ENCODE measurements at places on chromosomes 2 and 18.
A peak's percentile ranks its signal among the peaks of the same experiment; 100 is the strongest.

GRCh38 chr2:34234823-34235222, 635.7 kb upstream of the FAM98A start:
- no peak for DNase-seq

- no peak for DNase-seq
Observed at GRCh38 chr2:195824478-195824877, 167.5 kb downstream of the SLC39A10 start.

GRCh38 chr2:191797942-191798876, 48.7 kb downstream of the CAVIN2 start:
- DNase-seq = no peak

DNA sequence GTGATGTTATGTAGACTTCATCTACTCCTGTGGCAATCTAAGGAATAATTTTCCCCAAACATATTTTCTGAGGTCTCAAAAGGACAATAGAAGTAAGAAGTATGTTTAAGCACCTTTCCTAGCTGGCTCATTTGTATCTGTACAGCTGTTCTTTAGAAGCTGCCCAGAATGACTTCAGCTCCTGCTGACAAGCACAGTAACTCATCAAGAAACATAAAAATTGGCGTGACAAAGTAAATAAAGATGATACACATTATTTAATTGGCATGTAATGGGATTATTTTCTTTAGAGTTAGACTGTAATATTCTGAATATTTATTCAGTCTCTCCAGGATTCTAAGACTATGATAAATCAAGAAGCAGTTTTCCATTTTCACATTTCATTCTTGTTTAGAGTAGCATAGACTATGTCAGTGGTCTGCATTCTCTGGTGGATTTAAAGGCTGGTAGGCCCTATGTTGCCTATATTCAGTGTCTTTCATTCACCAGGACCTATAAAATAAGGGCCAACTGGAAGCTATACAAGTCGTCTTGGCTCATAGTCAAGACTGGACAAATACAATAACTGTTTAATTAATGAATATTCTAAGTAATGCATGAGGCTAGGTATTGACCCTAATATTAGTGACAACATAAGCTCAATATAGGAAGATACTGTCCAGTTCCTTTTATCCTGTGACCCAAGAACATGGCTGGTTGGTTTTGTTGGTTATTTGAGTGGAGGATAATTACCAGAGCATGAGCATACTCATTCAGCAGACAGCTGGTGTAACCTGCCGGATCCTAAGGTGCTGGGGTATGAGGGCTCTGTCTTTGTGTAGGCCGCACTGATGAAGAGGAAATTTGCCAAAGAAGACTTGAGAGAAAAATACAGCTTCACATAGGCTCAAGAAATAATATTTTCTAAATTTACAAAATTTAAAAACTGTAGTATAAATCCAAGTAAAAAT, 107.0 kb downstream of the PDE1A start:
- DNase-seq = no peak

DNA sequence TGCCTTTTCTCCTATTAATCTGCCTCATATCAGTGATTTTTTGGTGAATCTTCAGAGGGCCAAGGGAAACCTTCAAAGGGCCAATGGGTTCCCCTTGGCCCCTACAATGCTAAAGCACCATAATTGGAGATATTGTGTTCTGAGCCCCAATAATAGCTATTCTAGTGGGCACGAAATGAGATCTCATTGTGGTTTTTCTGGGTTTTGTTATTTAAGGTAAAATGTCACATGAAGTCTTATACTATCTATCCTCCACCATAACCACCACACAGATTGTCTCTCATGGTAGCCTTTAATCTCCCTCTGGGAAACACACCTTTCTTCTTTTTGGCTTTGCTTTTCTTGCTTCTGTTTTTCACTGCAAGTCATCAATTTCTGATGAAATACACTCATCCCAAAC, 152.8 kb downstream of the B3GNT2 start:
- no peak for DNase-seq

DNA sequence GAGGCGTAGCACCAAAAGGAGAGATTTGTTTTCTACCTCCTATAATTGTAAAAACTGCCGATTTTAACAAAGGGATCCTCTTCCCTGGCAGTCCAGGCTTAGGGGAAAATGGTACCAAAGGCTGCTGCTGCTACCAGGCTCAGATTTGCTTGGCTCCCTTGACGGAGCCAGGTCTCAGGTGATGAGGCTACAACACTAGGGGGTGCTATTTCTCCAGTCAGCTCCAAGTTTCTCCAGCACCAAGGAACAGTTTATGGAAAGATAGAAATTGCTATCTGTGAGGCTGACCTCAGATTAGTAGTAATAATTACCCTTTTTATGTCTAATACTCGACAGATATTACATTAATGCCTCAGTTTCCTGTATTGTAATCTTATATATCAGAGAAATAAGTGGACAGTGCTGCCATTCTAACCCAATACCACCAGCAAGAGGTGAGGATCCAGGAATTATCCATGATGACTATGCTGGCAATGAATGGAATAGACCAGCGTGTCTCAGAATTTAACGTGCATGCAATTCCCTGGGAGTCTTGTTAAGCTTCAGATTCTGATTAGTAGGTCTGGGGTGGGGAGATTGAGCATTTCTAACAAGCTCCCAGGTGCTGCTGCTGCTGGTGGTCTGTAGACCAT, 111.3 kb downstream of the ESCO1 start:
- DNase-seq = peak; percentile 13

DNA sequence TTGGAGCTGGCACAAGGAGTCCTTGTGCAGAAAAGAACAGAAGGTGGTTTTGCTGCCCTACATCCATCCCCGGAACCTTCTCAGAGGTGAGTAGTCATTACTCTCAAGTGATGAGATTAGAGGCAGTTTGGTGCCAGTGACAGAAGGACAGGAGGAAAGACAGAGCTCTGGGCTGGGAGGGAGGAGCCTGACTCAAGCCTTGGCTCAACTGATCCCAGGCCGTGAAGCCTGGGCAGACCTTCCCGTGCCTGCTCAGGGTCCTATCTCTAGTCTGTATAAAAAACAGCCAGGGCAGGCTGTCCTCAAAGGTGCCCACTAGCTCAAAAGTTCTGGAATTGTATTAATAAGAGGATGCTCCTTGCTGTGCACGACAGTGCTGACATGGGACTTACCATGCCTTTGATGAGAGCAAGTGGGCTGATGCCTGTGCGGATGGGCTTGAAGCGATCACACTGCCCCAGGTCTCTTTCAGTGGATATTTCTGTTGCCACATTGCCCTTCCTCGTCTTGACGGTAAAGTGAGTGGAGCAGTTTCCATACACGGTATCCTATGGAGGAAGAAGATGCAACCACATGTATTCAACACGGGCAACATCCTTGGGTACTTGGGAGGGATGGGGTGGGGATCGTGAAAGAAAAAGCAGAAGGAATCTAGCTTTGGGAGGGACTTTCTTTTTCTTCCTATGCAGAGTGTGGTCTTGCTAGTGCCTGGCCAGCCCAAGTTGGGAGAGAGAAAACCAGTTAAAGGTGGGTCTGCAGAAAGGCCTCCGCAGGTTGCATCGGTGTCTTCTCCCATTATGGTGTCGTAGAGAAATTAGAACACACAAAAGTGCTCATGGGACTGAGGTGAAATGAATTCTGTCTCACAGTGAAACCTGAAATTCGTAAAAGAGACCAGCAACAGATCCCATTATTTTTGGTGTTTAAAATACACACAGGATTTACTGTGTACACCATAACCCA, 6.9 kb downstream of the APOB start:
- DNase-seq = no peak

GRCh38 chr2:8095978-8096377, 585.9 kb upstream of the ID2 start:
- no peak for DNase-seq

- no peak for DNase-seq
Observed at GRCh38 chr2:12131975-12132374, 385.5 kb downstream of the LPIN1 start.

DNA sequence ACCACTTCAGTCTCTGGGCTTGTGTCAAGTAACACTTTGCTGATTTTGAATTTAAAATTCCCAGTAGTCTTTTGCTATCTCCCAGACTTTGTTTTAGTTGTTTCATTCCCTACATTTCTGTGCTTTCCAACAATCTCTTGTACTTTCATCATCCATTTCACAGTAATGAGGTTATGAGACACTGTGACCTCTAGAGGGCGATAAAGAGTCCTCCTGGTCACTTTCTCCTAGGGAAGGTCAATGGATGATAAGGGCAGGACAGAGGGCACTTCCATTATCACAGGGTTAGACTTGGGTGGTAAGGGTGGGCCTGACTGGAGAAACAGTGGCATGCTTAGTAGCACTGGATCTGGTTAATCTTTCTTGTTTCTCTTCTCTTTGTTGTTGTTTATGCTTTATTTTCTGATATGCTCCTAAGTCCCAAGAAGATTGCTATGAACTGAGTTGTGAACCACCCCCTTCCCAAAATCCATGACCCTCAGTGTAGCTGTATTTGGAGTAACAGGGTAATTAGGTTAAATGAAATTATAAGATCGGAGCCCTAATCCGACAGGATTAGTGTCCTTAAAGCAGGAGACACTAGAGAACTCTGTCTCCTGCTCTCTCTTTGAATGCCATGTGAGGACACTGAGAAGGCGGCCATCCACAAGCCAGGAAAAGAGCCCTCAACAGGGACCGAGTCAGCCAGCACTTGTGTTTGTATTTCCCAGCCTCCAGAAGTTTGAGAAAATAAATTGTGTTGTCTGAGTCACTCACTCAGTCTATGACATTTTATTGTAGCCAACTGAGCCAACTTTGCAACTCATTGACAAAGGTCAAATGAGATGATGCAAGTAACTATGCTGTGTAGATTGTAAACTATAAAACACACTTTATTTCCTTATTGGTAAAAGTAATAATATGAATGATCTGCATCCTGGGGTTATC, 779.2 kb downstream of the CNTNAP5 start:
- DNase-seq = no peak

GRCh38 chr2:170262343-170262742, 84.4 kb downstream of the MYO3B start:
- no peak for DNase-seq

- no peak for DNase-seq
Observed at GRCh38 chr2:240780023-240780700, 39.9 kb downstream of the KIF1A start.

- DNase-seq = no peak
Observed at GRCh38 chr2:3774336-3774735, 71.0 kb downstream of the DCDC2C start.

- no peak for DNase-seq
Observed at GRCh38 chr2:102045697-102046096, 53.9 kb downstream of the IL1R2 start.

DNA sequence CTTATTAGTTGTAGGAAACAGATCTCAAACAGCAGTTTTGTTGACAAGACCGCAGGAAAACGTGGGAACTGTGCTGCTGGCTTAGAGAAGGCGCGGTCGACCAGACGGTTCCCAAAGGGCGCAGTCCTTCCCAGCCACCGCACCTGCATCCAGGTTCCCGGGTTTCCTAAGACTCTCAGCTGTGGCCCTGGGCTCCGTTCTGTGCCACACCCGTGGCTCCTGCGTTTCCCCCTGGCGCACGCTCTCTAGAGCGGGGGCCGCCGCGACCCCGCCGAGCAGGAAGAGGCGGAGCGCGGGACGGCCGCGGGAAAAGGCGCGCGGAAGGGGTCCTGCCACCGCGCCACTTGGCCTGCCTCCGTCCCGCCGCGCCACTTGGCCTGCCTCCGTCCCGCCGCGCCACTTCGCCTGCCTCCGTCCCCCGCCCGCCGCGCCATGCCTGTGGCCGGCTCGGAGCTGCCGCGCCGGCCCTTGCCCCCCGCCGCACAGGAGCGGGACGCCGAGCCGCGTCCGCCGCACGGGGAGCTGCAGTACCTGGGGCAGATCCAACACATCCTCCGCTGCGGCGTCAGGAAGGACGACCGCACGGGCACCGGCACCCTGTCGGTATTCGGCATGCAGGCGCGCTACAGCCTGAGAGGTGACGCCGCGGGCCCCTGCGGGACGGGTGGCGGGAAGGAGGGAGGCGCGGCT, at the start of gene TYMS:
Gene TYMS, plus strand, starts transcription at position 343 of the 690 bp plus-strand sequence. Its CDS starts 90 bp downstream, at position 433.
- DNase-seq = no peak

- peak; percentile 0 for DNase-seq
Observed at GRCh38 chr2:118774458-118775133, 72.9 kb downstream of the EN1 start.

GRCh38 chr2:27007416-27008374, 25.1 kb upstream of the TMEM214 start:
- DNase-seq = no peak

DNA sequence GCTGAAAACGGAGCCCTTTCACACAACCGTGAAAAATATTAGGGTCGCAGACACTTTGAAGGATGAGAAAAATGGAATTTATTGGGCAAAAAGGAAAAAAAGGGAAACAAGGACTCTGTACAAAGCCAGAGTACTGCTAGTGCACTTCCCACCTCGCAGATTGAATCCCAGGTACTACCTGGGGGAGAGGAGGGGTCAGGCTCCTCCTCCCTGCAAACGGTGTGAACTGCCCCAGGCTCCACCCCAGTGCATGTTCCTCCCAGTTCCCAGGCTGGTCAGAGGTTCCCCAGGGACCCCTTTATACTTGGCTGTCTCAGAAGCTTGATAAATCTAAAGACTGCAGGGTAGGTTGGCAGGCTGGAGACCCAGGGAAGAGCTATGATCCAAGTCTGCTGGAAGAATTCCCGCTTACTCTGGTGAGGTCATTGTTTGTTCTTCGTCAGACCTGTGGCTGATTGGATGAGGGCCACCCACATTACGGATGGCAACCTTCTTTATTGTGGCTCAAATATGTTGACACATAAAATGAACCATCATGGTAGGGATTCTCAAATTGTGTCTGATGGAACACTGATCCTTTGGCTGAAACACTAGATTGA, 290.4 kb upstream of the POU3F3 start:
- no peak for DNase-seq

GRCh38 chr2:110732422-110733413, at the start of gene ACOXL:
TSS of gene ACOXL (plus strand) at chr2:110732573. CDS start at chr2:110768390, 35,817 bp downstream.
- no peak for DNase-seq

DNA sequence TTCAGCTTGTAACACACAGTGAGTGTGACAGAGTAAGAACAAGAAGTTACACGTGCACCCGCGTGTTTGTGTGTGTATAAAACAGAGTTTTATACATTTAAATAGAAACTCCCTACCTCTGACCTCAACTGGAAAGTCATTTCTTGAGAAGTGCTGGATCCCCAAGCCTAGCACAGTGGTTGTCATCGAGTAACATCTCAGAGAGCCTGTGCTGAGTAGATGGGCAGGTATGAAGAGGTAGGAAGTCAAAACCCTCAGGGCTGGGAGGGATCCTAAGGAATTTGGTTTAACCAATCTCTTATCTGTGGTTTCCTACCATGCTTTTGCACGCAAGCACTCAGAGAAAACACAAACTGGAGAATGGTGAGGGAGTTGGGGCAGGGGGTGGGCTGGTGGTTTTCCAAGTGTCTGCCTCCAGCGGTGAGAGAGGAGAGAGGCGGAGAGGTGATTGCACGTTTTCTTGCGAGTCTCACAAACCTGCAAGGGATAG, 9.2 kb downstream of the ACOXL start:
- DNase-seq = no peak

DNA sequence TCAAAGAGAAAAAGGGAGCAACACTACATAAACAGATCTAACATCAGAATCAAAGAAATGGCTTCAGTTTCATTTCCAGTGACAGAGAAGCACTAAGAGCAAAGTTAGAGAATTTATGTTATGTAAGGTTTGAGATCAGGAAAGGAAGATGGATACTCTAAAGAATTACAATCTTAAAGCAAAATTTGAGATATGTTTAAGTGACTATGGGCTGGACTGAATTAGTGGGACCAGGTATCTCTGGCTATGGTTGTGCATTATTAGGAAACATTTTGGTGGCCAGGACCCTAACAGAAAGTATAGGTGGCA, 208.2 kb downstream of the CCDC178 start:
- DNase-seq = no peak

All from AG04450 (cell line).